ENCODE measurements at places on chromosomes 12 and 14. TPM values are rescaled to one million over a fixed set of nuclear protein-coding genes. Genes with fewer than 3 reads are reported as not detected.

DNA sequence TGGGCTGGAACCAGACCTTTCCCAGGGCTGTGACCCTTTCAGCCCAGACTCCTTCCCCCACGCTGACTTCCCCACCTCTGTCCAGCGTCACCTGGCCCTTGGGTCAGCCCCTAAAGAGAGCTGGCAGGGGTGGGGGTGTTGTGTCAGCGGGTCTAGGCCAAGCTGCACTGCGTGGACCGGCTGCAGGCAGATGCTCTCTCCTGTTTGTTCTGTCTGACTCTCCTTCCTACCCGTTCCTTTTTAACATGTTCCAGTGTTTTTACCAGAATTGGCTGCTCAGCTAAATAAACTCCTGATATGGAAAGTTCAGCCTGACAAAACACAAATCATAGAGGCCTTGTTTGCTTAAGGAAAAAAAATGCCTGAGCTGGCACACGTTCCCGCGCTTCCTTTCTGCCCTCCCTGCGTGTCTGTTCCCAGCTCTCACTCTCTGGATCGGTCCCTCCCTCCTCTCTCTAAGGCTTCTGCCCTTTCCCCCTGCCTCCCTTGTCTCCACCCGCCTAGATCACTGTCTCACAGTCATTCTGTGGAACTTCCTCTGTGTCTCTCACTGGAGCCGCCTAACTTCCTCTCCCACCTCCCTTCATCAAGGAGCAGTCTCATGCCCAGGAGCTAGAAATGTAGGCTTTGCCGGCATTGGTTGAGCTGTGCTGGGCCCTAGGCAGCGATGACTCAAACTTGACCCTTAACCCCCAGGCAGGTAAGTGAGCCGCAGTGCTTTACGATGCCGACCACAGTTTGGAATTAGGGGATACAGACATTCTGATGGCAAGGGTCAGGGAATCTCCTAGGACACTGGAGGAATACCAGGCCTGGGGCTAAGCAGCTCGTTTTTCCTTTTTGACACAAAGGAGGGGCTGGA, 15.5 kb upstream of the MLXIP start:
- DNase-seq: no peak

DNA sequence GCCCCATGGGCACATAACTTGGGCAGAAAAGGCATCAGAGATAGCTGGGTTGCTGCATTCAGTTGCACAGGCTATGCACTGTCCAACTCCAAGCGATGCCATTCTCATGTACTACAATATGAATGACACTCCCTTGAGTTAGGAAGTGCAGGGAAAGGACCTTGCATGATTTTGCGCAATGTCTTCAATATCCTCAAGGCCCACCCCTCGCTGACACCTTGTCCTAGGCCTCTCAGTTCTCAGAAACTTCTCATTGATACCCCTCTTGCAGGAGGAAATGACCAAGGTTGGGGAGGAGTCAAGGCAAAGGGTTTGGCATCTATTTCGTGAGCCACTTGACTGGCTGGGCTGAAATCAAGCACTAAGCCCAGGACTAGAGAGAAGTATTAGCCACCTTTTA, 70.4 kb downstream of the ARL6IP4 start:
- no peak for DNase-seq

DNA sequence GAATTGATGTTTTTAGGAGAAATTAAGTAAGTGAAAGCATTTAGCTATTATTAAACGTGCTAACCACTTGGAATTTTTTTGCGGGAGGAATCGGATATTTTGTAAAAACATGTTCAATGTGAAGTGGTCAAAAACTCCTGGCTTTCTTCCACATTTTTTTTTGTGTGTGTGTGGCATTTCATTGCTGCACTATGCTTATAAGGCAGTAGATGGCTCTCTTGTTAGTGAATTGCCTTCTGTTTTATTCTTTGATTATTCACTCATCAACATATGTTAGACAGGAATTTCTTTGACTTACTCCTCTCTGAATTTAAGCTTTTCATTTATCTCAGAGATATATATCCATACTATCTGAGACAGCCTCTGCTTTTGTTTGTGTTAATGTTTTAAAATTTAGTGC, 71.3 kb downstream of the DERA start:
- no peak for DNase-seq

DNA sequence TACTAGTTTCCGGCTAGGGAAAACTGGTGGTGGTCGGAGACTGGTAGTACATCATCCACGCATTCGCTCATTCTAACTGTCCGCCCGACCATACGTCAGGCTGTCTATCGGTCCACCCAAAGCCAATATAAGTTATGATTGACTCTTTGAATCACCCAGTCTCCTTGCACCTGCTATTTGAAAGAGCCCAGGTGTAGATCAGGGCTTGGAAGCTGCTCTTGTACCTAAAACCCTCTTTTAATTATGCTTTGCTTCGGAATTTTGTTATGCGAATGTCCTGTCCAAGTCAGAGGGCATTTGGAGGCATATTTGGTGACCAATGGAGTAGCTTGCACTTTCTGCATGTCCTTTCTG, 5.7 kb upstream of the NKX2-1 start:
- DNase-seq: no peak

DNA sequence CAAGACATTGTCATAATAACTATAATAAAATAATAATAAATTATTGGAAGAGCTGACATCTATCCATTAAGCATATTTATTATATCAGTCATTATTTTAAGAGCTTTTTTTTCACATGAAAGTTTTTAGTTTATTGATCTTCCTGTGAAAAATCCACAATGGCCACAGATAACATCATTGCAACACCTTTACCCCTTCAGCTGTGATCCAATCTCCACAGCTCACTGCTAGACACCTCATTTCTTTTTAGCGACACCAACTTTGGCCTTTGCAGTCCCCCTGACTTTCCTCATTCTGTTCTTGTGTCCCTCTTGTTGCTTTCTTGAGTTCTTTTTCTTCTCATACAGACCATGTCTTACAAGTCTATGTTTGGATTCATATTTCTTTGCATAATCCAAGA, 67.4 kb downstream of the STON2 start:
- no peak for DNase-seq

DNA sequence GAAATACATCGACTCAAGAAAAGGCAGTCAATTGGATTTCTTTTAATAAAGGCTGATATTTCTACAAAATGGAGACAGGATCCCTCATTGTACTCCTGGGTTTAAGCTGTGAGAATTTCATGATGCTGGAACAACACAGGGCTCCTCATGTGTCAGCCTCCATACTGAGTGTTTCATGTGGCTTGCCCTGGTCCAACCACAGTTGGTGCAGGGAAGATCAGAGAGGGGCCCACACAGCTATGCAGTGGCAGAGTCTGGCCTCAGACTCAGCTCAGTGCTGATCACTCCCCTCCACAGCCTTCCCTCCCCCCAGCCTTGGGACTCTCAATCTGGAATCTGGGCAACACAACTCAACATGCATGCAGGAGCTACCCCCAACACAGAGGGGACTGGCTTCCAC, 122.5 kb upstream of the OVCH1 start:
- no peak for DNase-seq

KDM5A gene
- 92.2 TPM for total RNA-seq

PTGER2 gene
- 60.4 TPM for total RNA-seq

TSPAN19 gene
- not detected for total RNA-seq

TSPAN31 gene
- 18.6 TPM for total RNA-seq
